Fibroblast of skin of right biceps (primary cell): ENCODE measurements at places on chromosomes 5 and 9.

DNA sequence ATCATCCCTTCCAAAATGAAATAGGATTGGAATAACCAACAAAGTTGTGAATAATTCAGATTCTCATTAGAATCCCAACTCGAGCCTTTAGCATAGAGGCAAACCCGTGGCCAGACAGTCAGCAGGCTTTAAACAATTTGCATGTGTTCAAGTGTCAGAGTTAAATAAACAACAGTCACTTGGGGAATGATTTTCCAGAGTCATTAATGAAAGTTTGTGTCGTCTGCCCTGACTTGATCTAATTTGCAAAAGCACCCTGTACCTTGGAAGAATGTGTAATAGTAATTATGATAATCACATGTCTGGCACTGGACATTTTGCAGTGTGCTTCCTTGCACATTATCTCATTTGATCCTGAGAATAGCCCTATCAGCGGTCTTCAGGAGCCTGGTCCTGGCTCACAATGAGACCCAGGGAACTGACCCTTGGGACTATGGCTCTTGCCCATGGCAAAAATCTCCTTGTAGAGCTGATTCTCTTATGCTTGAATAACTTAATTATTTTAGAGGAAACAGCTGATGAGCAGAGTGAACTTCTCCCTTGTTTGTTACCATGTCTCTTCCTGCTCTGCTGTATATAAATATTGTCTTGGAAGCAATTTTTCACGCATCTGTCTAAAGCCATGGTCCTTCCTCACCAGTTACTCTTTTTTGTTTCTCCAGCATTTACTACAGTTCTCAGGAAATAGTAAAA is 272.7 kb downstream of the NR3C1 start:
- DNase-seq: no peak

DNA sequence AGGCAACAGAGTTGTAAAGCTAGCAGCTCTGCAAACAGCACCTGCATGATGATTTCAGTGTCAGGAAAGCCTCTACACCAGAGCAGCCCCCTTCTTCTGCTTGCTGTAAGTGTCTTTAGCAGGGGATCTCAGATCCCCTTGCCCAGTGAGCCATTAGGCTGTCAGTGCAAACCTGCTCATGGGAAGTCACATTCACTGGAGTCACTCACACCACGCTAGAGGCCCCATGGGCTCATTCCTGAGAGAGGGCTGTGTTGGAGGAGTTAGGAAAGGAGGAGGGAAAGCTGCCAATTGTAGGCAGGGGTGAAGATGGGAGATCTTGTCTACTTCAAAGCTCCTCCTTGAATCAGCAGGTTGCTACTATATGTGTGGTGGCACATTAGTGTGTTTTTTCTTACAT is 275.2 kb downstream of the SMARCA2 start:
- DNase-seq: no peak

- DNase-seq: no peak
Measured at GRCh38 chr5:118646917-118647316, 341.4 kb downstream of the DTWD2 start.

- peak; percentile 60 for DNase-seq
Measured at GRCh38 chr9:129568560-129569501, 52.1 kb downstream of the C9orf50 start.

DNA sequence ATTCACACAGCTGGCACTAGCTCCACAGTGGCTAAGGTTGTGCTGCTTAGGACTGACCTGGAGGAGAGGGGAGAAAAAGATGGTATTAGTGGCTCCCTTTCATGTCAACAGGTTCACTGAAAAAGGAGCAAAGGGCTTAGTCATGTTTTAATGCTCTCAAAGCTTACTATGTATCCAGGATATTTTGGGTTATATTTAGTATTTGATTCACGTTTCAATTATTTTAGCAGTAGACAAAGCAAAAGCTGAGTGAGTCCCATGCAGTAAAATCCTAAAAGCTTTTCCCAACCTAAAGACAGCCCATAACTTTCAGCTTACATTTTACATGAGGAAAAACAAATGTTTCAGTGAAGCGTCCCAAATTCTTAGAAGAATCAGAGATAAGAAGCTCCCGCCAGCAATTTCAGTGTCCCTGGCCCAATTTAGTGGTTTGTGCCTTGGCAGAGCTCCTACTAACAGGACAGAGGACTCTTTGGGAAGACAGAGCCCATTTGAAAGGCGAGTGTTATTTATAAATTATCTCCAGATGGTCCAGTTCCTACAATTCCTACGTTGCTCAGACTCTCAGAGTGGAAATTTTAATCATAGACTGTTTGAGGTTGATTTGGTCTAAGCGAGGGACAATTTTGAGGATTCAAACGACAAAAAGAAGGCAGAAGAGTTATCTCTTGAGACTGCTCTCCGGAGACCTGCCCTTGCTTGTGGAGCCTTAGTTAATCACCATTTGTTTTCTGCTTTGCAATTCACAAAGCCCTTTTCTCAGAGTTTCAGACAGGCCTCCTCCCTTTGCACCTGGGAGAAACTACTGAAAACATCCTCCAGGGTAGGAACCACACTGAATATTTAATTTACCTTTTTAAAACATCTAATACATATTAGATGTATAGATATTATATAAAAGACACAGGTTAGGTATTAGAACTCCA is 225.0 kb upstream of the ANKRD55 start:
- peak; percentile 85 for DNase-seq
